ENCODE measurements at places on chromosomes 2 and 18.

- no peak for DNase-seq
Observed at GRCh38 chr18:46319783-46320182, 215.6 kb downstream of the HAUS1 start.

- no peak for DNase-seq
Observed at GRCh38 chr2:181848261-181848886, 43.2 kb upstream of the ITPRID2 start.

GRCh38 chr2:171922230-171923022 lies at the start of gene HAT1:
Gene HAT1 (plus strand): TSS chr2:171922461. CDS start chr2:171922501, 40 bp downstream.
- DNase-seq = peak; percentile 99

DNA sequence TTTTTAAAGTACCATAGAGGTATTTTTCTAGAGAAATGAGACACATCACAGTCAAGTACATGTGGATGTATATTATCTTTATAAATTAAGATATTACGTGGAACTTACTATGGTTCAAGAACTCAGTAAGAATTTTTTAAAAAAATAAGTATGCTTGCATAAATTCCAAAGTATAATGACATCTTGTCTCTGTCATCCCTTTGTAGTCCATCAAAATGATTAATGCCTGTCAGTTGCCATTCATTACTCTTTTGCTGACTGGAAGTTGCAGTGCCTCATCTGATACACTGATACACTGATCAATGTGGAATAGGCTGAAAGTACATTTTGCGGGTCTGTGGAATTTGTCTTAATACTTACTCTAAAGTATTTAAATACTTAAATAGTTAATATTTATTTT lies 177.2 kb downstream of the GALNT13 start:
- no peak for DNase-seq

- no peak for DNase-seq
Observed at GRCh38 chr18:31553800-31554199, 37.9 kb upstream of the TTR start.

- DNase-seq = no peak
Observed at GRCh38 chr2:3195641-3196476, 181.8 kb downstream of the EIPR1 start.

DNA sequence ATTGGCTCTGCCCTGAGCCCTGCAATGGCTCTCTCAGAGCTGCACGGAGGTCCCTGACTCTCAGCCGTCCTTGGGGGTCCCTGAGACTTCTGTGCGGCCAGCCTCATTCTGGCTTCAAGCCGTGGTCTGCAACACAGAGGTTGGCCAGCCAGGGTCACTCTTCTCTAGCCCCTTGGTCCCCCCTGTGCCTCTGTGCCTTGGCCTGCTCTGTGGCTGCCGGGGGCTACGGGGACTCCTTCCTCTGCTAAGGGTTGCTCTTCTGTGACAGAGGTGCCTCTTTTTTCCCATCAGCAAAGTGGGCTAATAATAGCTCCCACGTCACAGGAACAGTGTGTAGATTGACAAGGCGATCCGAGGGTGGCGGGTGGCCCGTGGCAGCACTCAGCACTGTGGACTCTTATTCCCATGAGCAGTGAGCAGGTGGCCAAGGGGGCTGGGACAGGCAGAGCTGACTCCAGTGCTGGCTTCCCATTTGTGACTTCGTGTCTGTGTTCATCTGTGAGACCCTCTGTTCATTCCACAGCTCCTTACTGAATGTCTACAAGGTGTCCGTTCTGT lies 19.4 kb downstream of the INHBB start:
- no peak for DNase-seq

DNA sequence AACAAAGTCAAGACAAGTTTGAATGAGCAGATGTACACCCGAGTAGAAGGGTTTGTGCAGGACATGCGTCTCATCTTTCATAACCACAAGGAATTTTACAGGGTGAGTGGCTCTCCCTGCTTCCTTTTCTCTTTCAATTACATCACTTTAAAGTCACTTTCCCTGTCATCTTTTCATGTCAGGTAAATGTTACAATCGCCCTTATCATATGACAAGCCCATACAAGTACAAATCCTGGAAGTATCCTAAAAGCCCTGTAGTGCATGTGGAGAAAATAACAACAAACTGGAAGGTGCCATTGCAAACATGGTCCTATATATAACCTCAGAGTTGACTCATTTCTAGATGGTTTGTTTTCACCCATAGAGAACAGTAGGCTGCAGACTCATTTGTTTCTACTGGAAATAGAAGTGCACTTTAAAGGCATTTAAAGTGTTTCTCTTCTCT lies 126.0 kb downstream of the SP100 start:
- DNase-seq = no peak

DNA sequence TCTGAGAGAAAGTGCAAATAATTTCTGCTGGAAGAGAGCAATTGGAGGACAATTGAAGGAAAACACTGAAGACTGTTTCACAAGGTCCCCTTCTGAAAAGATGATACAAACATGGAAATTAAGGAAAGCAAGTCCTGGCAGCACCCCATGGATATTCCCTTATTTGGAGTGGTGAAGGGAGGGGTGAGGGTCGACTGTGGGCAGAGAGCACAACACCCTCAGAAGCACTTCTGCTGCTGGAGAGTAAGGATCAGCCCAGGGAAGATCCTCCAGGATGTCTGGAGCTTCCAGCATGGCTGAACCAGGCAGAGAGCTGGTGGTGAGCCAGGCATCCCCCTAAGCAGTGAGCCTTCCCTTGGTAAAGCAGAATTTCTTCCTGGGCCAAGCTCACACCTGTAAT lies 54.7 kb downstream of the LINC00305 start:
- DNase-seq = no peak

DNA sequence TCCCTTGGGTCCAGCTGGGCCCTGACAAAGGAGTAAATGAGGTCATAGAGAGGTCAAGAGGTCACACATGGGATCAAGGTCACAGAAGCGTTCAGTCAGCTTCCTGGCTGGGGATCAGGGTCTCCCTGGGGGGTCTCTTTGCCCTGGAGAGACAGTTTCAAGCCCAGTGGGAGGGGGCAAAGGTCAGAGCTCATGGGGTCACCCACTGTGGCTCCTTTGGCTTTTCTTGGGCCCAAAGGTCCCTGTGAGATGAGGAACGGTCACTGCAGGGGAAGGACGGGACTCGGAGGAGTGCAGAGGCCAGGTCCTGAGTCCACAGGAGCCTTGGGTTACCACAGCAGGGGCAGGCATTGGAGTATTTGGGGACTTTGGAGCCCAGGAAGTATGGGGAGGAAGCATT lies 30.7 kb upstream of the ANKRD62 start:
- no peak for DNase-seq

DNA sequence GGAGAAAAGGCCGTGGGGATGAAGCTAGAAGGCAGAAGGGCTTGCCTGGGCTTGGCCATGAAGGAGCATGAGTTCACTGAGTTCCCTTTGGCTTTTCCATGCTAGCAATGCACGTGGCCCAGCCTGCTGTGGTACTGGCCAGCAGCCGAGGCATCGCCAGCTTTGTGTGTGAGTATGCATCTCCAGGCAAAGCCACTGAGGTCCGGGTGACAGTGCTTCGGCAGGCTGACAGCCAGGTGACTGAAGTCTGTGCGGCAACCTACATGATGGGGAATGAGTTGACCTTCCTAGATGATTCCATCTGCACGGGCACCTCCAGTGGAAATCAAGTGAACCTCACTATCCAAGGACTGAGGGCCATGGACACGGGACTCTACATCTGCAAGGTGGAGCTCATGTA lies 2.9 kb downstream of the CTLA4 start:
- peak; percentile 52 for DNase-seq

GRCh38 chr2:189092936-189093335 lies 86.6 kb downstream of the COL5A2 start:
- no peak for DNase-seq

GRCh38 chr2:190129421-190130199 lies 67.1 kb upstream of the MSTN start:
- DNase-seq = no peak

DNA sequence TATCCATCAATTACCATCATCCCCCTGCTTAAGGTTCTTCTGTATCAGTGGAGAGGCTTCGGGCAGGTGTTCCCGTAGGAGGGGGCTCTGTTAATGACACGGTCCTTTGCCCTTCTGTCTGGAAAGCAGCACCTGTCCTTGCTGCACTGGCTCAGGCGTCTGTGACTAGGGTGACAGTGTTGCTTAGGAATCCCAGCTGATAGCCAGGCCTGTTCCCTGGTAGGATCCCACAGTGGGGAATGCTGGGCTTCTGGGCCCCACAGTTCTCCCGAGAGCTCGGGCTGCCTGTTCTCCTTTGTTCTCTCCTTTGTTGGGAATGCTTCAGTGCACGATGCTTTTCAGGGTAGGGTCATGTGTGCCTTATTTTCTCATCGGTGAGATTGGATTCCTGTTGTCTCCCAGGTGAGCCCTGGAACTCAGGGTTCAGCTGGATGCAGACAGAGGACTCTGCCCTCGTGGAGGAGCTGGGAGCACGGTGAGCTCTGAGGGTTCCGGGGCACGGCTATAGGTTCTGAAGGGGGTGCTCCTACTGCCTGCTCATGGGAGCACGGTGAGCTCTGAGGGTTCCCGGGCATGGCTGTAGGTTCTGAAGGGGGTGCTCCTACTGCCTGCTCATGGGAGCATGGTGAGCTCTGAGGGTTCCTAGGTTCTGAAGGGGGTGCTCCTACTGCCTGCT lies 9.6 kb downstream of the SNTG2 start:
- no peak for DNase-seq

GRCh38 chr2:68362749-68363148 lies 2.3 kb upstream of the PLEK start:
- DNase-seq = no peak

DNA sequence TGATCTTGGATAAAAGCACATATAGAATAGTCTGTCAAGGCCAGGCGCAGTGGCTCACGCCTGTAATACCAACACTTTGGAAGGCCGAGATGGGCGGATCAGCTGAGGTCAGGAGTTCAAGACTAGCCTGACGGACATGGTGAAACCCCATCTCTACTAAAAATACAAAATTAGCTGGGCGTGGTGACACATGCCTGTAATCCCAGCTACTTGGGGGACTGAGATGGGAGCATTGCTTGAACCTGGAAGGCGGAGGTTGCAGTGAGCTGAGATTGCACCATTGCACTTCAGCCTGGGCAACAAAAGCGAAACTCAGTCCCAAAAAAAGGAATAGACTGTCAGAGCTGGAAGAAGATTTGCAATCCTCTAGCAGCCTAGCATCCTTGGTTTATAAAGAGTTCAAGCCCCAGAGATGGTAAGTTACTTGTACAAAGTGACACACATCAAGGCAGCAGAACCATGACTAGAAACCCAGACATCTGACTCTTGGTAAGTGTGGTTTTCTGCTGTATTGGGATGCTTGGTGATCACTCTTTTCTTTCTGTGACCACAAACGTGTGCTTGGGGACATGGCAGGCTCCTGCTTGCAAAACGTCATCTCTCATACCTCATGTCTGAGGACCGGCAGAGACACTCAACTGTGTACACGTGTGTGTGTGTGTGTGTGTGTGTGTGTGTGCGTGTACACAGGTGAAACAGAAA lies 69.0 kb downstream of the OSBPL6 start:
- no peak for DNase-seq

DNA sequence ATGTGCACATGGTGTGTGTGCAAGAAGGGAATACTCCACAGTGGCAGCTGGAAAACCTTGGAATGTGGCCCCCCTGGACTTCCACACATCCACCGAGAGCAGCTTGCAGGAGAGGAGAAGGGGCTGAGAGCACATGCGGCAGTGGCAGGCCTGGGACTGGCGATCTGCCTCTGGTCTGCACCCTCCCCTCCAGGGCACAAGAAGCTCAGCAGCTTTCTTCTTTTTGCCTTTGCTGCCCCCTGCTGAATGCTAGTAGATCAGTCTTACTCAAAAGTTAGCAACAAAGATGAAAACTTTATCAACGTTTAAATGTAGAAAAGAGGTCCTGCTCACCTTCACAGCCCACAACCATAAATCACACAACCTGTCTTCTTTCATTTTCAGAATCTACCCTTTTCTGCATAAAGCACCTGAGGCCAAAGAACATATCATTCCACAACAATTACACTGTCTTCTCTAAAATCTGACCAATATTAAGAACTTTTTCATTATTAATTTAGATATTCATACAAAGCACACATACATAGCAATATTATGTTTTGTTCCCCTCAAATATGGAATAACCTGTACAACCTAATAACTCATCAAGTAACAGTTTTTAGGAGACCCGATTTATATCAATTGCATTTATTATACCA lies 34.6 kb downstream of the TGFBRAP1 start:
- peak; percentile 34 for DNase-seq

DNA sequence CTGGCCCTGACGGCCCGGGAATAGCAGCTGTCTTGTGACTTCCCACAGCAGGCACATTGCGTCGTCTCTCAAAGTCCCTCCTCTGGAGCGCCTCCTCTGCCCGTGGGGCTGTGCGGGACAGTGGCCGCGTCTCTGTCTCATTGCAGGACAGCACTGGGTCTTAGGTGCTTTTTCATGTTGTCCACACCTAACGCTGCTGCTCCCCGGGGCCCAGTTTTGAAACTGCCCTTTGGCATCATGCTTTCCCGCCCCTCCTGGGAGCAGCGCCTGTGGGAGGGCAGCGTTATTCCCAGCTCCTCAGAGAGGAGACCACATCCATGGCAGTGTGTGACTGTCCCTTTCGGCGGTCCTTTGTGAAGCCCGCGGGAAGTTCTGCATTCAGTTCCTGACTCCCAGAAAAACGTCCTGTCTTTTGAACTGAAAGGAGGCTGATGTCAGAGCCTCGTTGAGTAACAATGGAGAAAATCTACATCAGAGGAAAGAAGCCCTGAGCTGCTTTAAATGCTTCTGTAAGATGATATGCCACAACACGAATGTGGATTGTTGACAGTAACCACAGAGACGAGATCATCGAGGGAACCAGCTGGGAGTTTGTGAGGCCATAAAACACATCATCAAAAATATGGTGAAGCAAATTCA lies 226.0 kb downstream of the FAM210A start:
- DNase-seq = peak; percentile 23

GRCh38 chr2:170949415-170949814 lies 20.4 kb downstream of the GORASP2 start:
- DNase-seq = no peak

DNA sequence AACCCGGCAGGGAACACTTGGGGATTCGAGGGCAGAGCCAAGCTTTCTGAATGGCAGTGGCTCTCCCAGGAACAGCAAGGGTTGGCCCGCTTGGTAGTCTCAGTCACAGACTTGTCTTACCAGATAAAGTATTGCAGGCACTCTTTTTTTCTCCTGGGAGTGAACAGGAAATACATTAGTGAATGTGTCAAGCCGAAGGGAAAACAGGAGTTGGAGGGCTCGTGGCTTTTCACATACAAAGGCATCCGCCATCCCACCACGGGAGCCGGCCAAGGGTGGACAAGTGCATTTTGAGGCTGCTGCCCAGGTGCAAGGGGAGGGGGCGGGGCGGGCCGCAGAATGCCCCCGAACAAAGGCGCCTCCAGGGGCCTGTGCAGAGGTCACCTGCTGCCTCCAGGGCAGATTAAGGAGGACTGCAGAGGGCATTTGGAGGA lies 163.3 kb upstream of the SIX3 start:
- DNase-seq = no peak

GRCh38 chr2:134258684-134259388 lies 5.0 kb downstream of the MGAT5 start:
- DNase-seq = peak; percentile 52
